ENCODE measurements at places on chromosomes 2 and 18.

DNA sequence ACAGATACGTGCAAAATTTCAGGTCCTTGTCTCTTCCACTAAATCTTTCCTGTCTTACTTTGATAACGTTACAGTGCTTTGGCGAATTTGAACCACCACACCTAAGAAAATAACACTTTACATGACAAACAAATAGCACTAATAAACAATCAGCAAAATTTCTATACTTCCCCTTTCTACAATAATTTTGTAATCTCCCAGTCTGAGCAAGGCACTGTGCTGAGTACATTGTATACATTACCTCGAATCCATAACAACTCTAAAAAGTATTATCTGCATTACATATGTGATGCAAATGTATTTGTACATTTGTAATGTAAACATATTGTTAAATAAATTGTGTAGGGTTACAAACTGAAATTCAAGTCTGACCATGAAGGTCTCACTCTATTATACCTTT lies 49.9 kb downstream of the RTN4 start:
- no peak for DNase-seq

- no peak for DNase-seq
Observed at GRCh38 chr2:43097644-43098408, 128.6 kb downstream of the ZFP36L2 start.

DNA sequence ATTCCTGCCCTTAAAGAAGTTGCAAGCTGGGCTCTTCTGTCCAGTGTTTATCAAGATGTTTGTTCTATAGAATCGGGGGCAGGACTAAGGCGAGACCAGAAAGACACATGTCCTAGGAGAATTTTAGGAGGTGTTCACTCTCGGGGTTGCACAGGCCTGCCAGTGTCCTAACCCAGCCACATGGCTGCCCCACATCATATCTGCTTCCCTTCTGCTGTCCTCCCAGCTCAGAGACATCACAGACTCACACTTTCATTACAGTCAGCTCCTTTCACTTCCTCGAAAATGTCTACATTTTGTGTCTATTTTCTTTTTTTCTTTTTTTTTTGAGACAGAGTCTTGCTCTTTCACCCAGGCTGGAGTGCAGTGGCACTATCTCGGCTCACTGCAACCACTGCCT lies 10.7 kb upstream of the MRO start:
- no peak for DNase-seq

GRCh38 chr2:120177001-120177621 lies 46.1 kb downstream of the TMEM185B start:
- no peak for DNase-seq

GRCh38 chr2:9965119-9965822 lies 13.8 kb downstream of the GRHL1 start:
- DNase-seq: no peak

DNA sequence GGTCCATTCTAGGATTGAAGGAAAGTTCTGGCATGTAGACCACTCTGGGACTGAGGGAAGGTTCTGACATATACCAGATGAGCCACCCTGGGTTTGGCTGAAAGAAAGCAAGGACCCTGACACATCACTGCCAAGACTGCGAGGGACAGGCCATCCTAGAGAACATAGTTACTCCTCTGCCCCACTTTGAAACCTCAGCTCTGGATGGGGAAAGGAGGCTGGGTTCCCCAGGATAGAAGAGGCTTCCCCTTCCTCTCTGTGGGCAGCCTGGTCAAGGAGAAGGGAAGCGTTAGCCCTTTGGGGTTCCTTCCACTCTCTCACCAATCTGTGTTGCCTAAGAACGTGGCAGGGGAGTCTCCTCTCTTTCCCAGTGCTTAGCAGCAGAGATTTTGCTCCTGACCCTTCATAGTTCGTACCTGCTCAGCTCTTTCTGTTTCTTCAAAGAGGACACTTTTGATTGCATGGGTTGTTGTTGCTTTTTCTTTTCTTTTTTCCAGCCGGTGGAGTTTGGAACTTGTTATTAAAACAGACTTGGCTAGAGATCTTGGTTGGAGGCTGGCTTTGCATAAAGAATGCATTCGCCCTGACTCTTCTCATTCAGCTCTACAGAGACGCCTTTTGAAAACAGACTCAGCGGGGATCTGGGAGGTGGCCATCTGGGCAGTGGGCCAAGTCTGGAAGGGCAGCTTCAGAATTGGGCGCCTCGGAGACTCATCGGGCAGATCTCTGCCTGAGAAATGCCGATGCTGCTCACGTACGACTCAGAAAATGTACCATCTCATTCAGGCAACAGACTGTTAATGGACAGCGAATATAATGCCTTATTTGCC lies 166.1 kb downstream of the CLIP4 start:
- DNase-seq: no peak

DNA sequence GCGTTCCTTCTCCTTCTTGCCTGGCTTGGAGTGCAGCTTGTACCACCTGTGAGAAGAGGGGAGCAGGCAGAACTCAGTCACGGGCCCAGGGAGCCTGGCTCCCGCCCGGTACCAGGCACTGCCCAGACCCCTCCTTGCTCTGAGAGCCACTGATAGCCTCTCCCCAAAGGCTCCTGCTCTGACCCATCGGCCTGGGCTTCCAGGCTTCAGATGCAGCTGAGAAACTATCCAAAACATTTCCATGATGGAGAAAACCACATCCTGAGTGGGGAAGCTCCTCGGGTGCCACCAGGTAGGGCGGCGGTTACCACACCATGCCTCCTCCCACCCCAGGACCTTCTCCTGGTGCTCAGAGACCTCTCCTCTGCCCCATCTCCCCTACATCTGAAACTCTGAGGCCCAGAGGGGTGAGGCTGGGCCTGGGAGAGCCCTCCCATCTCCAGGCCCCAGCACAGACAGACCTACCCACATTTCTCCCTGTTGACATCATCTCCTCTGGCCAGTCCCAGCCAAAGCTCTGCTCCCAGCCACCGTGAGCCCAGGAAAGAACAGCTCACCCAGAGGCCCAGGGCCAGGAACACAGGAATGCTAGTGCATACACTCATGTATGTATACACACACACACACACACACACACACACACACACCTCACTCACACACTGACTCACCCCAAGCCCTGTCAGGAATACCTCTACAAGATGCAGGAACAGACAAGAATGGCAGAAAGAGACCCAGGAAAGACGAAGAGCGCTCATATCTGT lies 17.9 kb upstream of the SFXN5 start:
- DNase-seq: peak; percentile 95

DNA sequence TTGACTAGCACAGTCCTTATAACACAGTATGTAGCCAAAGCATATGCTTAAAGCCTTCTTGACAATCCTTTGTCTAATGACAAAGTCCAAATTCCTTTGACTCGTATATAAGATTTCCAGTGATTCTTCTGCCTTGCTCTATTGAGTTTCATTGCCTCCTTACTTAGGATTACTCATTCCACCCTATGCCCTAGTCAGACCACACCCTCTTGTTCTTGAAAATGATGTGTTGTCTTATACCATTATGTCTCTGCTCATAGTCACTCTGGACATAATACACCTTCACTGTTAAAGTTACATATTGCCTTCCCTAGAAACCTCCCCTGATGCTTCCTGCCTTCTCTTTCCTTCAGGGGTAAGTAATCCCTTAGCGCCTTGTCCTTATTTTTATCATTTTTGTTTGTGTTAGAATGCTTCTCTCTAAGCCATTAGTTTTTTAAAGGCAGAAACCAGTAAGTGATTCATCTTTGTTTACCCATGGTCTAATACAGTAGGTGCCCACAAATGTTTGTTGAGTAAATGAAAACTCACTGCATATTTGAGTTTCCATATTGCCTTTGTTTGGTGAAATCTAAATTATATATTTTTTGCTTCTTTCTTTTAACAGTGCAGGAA lies 19.3 kb downstream of the GPD2 start:
- peak; percentile 59 for DNase-seq

DNA sequence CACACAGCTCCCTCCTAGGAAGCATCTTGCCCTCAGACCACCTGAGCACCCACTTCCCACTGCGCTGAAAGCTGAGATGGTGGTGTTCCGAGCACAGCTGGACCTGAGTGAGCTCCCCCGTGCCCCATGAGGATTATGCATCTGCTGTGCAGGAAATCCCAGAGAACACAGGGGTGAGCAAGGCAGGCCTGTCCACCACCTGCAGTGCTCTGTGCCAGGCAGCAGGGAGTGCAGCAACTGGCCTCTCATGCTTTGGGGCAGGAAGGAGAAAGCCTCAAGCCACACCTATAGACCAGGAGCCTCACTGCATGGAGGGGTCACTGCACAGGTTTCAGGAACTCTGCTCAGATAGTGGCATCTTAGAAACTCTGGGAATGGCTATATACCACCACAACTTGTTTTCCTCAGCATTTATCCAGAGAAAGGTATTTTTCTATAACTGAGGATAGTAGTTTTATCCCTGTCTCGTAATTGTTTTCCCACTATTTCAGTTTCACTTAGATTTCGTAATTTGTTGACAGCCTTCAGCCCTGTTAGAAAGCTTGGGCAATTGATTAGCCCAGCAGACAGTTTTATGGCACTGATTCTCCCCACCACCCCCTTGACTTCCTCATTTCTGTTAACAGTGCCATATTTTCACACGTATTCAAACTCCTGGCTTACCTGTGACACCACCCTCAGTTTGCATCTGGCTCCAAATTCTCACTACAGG lies 144.3 kb upstream of the DAPL1 start:
- DNase-seq: no peak
